Stimulated activated CD8-positive, alpha-beta memory T cell treated with anti-CD3 and anti-CD28 coated beads, Interleukin-12 subunit alpha, Interleukin-12 subunit beta, amount 100 ng/mL, for 4 hours (primary cell): ENCODE measurements at places on chromosomes 13 and 19.

DNA sequence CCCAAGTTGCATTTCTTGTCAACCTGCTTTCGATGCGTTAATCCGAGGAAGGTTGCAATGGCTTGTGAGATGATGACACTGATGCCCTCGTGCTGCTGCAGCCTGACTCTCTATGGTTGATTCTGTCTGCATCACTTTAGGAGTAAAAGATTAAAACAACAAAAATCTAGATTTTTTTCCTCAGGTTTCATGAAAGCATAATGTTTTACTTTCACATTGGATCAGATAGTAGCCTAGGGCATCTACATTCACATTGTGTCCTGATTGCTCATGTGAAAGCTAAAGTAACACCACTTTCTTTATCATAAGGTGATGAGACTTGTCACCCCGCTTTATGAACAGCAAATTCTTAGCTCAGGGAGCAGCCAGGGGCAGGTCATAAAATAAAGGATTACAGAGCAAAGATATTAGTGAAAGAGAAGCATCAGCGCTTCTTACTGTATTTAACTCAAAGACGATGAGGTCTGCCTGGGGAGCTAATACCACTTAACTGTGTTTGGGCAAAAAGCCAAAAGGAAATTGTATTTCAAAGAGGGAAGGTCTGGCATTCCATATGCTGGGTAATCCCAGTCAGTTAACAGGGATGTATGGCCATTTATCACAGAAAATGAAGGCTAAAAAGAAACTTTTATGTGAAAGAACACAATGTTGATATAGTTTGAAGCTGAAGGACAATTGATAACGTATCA, 270.5 kb downstream of the GPC6 start:
- DNase-seq = no peak

DNA sequence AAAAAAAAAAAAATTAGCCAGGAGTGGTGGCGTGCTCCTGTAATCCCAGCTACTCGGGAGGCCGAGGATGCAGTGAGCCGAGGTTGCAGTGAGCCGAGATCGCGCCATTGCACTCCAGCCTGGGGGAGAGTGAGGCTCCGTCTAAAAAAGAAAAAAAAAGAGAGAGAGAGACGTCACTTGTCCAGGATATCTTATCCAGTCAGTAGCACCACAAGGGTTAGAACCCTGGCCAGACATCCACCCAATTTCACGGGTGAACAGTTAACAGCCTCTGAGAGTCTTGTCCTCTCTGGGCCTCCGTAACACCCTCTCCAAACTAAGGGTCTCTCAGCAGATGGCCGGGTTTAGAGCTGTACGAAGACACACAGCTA, 917 bp upstream of the CLPTM1 start:
- DNase-seq = no peak

DNA sequence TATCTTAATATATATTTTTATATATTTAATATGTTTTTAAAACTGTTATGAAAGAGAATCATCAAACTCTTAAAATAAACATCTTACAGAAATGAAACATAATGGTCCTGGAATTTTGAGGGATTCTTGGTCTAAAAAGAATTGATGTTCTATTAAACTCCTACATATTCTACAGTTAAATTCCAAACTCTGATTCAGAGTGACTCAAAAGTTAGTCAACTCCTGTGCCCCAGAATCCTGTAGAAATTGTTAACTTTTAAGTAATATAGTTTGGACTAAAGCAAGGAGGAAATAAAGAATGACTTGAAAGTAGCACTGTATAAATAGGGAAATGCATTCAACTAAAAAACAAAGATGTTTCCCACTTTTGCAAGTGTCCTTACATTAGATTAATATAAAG, 47.7 kb downstream of the FNDC3A start:
- no peak for DNase-seq

GRCh38 chr13:21086929-21087328, 25.5 kb upstream of the LATS2 start:
- no peak for DNase-seq

GRCh38 chr19:50601407-50602088, 33.3 kb upstream of the LRRC4B start:
- DNase-seq = no peak
